ENCODE measurements at places on chromosomes 1 and 21.

DNA sequence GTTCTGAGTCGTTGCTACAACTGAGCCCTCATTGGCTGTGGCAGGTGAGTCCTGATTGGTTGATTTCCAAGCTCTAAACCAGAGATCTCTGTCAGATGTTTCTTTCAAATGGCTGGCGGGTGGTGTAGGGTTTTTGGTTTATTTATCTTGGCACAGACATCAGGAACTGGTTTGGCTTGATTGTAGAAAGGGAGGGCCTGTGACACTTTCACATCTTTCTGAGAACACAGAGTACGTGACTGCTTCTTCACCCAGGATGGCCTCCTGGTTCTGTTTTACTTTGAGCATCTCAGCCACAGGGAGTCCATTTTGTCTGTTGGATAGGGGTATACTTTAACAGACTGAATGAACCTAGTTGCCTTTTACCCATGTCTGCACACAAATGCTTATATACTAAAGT, 89.4 kb upstream of the GPR52 start:
- no peak for DNase-seq

DNA sequence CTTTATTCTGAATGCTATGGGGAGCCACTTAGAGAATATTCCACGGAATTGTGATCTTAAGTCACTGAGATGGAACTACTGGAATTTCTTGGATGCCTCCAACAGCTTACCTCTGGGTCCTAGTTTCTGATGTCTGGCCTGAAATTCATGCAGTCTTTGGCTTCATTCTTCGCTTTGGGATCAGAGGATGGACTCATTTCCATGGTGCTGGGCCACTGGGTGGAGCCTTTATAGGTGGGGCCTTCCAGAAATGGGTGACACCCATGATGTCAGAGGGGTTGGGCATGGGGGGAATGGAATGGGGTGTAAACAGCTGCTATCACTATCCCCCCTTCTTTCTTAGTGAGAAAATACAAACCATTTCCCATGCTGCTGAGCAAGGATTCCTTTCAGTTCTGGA, 73.7 kb upstream of the FGGY start:
- DNase-seq = no peak

GRCh38 chr21:14243874-14244273, 27.9 kb downstream of the RBM11 start:
- no peak for DNase-seq

DNA sequence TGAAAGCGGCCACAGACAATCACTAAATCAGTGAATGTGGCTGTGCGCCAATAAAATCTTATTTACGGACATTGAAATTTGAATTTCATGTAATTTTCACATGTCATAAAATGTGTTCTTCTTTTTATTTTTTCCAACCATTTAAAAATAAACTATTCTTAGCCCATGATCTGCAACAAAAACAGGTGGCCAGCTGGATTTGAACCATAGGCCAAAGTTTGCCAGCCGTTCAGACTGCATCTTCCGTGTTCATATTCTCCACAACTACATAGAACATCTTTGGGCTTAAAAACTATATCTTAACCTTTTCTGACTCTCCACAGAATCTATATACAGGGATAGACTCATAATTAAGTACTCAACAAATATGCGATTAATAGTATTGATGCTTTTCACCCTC, 81.2 kb upstream of the RALGPS2 start:
- no peak for DNase-seq

DNA sequence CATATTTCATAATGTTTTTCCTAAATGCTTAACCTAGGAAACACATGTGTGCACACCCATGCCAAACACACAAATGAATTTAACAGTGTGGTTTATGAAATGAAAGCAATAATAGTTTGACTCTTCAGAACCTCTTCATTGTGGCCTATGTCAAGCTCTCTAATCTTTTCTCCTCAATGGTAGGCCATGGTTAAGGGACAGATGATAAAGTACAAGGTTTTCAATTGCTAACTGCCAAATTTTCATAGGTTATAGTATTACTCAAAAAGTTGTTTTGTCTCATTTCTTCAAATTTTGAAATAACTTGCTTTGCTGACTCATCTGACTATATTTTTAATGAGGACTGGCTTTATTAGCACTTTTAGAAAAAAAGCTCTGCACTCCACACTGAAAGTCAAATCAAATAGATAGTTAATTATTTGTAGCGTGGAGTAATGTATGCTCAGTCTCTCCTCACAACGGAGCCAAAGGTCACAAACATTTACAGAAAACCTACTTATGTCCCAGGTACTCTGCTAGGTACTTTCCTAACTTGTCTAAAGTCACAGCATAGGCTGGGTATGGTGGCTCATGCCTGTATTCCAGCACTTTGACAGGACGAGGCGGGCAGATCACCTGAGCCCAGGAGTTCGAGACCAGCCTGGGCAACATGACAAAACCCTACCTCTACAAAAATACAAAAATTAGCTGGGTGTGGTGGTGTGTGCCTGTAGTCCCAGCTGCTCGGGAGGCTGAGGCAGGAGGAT, 3.0 kb upstream of the ADCY10 start:
- no peak for DNase-seq

GRCh38 chr1:232344791-232345399, 285.0 kb downstream of the SIPA1L2 start:
- no peak for DNase-seq
